ENCODE measurements at places on chromosomes 16 and 17. TPM values are rescaled to one million over a fixed set of nuclear protein-coding genes. Genes with fewer than 3 reads are reported as not detected.

DNA sequence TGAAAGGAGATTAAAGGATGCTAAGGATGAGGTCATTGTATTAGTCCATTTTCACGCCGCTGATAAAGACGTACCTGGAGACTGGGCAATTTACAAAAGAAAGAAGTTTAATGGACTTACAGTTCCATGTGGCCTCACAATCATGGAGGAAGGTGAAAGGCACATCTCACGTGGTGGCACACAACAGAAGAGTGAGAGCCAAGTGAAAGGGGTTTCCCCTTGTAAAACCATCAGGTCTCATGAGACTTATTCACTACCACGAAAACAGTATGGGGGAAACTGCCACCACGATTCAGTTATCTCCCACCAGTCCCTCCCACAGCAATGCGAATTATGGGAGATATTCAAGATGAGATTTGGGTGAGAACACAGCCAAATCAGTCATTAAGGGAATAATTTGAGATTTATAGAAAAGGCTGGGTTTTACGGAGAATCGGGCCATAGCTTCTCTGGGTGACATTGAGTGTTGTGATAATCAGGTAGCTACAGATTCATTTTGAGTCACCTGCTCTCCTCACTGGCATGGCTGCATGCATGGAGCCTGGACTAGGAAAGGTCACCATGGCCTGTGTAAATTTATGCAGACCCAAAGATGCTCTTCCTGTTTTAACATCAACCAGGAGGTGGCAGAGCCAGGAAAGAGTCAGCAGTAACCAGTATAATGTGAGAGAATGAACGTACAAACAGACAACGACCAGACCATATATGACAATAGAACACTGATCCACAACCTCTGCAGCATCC, 40.5 kb upstream of the DYNLRB2 start:
- H3K27me3 ChIP-seq: no peaks in the 10 kb centered on the region
- DNase-seq: no peak
- no peak overlapping the region for H3K27ac ChIP-seq

GRCh38 chr16:75362846-75363245, 70.5 kb downstream of the CFDP1 start:
- H3K4me3 ChIP-seq: no peak overlapping the region
- H3K4me1 ChIP-seq: no peaks in the 10 kb centered on the region
- DNase-seq: no peak
- no peak overlapping the region for H3K27ac ChIP-seq
- H3K36me3 ChIP-seq: no peaks in the 10 kb centered on the region
- no peaks in the 10 kb centered on the region for H3K27me3 ChIP-seq

- H3K27me3 ChIP-seq: no peaks in the 10 kb centered on the region
- H3K36me3 ChIP-seq: no peaks in the 10 kb centered on the region
- no peak overlapping the region for H3K27ac ChIP-seq
- H3K4me1 ChIP-seq: no peaks in the 10 kb centered on the region
- no peak overlapping the region for H3K4me3 ChIP-seq
These were observed 34.5 kb downstream of the WIPI1 start for GRCh38 chr17:68422821-68423220.

- no peaks in the 10 kb centered on the region for H3K36me3 ChIP-seq
- no peak overlapping the region for H3K27ac ChIP-seq
- no peaks in the 10 kb centered on the region for H3K27me3 ChIP-seq
- no peaks in the 10 kb centered on the region for H3K4me1 ChIP-seq
- H3K4me3 ChIP-seq: no peak overlapping the region
These were observed 195.2 kb downstream of the RGS9 start for GRCh38 chr17:65332375-65332774.

RSPRY1 gene
- total RNA-seq: 57.5 TPM

HOXB1 gene
- total RNA-seq: not detected

All from hepatocyte (in vitro differentiated cells).